ENCODE measurements at places on chromosomes 5 and 9. TPM values are rescaled to one million over a fixed set of nuclear protein-coding genes. Genes with fewer than 3 reads are reported as not detected.

RASGRF2 gene
- total RNA-seq: 12.1 TPM

IFNB1 gene
- 0.17 TPM for total RNA-seq

CRHBP gene
- 0.17 TPM for total RNA-seq

C1QTNF2 gene
- 2.3 TPM for total RNA-seq

CORO2A gene
- under 0.01 TPM for total RNA-seq

AMBP gene
- total RNA-seq: 0.17 TPM

APBA1 gene
- 8.8 TPM for total RNA-seq

DPM2 gene
- total RNA-seq: 11.7 TPM

ADCY2 gene
- under 0.01 TPM for total RNA-seq

NUTM2F gene
- total RNA-seq: not detected

GPR21 gene
- total RNA-seq: 0.66 TPM

GFI1B gene
- total RNA-seq: not detected

- no peak for DNase-seq
Measured at GRCh38 chr5:84080908-84081307, 303.8 kb downstream of the EDIL3 start.

DNA sequence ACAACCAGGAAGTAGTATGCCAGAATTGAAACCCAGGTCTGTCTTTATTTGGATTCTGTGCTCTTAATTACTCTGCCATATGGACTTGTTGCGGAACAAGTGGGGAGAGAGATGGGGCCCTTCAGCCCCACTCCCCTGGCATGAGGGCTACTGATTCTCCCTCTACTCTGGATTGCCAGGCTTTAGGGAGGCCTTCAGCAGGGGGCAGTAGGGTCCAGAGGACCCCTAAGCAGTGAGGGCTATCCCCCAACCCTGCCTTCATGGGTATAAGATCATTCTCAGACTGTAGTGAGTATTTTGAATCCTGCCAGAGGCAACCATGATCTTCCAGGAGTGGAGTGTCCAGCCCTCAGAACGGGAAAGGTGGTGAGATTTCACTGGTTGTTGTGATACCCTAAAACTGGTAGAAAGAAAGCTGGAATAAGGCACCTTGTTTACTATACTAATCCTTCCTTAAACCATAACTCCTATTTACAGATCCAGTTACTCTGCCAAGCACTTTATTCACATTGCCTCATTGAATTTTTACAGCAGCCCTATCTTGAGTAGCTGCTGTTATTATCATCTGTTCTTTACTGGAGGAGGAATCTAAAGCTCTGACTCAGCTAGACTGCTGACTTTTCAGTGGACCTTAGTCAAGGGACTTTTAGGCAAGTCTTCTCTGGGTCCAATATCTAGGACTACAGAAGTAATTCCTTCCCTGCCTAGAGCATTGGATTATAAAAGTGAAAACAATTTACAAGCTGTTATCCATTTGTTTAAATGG is 31.3 kb upstream of the LARP1 start:
- DNase-seq: peak; percentile 59

GRCh38 chr9:105273731-105274130 is 29.3 kb downstream of the SLC44A1 start:
- DNase-seq: no peak

- peak; percentile 72 for DNase-seq
Measured at GRCh38 chr5:131607903-131608540, 27.0 kb downstream of the RAPGEF6 start.

GRCh38 chr5:112576298-112576925 is 157.3 kb upstream of the EPB41L4A start:
- no peak for DNase-seq

GRCh38 chr5:155783246-155783645 is 543.7 kb upstream of the SGCD start:
- DNase-seq: no peak

GRCh38 chr9:130391866-130392265 is 52.9 kb upstream of the ASS1 start:
- no peak for DNase-seq

DNA sequence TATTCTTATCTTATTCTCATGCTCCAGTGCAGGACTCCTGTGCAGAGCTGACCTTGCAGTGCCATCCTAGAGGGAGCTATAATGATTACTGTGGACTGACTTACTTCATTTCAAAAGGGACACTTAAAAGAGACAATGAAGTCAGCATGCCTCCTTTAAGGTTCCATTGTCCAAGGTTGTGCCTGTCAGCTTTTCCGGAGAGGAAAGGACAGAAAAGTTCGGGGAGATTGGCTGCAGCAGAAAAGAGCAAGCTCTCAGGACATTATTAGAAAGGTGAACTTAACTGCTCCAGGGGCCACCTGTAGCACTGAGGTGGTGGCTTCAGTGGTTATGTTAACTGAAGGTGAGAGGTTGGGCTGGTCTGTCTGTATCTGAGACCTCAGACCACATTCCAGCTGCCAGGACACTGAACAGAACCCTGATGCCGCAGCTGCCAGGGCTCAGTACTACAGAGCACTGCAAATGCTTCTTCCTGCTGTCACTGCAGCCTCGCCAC is 112.9 kb downstream of the ST8SIA4 start:
- no peak for DNase-seq

DNA sequence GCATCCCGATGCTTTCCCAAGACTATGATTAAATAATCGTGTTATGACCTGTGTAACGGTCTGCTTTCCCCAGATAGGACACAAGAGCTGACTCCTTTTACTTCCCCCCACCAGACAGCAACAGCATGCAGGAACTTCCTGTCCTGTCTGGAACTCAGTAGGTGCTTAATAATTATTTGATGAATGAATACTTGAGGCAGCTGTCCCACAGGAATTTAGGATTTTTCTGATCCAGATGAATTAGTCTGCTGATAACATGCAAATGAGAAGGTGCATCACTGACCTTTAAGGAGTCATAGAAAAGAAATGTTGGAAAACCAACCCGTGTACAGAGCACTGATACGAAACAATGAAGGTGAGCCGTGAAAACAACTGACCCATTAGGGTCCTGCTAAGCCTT is 12.2 kb downstream of the RNF130 start:
- DNase-seq: peak; percentile 60

DNA sequence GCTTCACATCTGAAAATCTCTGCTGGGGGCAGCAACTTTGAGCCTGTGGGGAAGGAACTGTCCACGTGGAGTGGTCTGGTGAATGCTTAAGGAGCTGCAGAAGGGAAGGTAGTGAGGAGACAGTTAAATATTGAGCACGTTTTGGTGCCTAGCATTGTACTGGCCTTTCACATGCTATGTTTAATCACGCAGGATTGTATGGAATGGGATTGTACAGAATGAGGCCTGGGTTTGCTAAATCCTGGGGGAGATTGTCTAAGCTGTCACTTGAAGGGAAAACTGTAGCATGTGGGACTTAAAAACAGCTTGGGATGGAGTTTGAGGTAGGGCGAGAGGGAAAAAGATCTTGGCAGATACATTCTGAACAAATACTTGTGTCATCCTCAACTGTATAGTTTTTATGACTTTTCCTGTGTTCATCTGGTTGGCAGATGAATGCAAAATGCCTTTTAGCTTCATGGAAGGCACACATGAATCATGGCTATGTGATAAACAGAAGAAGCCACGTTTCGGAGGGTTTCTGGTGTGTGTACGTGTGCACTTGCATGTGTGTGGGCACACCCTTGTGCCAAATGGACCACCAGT is 106.6 kb downstream of the TMC1 start:
- DNase-seq: no peak

DNA sequence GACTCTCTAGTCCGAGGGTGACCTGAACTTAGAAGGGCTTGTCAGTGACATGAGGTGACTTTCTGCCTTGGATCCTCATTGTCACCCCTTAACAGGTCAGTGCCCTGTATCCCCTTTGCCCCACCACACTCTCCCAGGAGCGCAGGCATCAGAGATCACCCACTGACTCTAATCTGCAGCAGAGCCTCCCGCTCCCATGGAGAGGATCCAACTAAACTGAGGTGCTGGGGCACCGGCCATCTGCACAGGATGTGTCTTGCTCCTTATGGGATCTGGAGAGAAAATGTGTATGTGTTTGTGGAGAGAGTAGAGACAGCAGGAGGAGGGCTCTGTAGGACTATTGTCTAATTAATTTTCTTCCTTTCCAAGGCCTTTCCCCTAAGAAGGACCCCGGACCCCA is 213.7 kb downstream of the ROR2 start:
- DNase-seq: no peak
